ENCODE measurements at places on chromosomes 2 and 18.

DNA sequence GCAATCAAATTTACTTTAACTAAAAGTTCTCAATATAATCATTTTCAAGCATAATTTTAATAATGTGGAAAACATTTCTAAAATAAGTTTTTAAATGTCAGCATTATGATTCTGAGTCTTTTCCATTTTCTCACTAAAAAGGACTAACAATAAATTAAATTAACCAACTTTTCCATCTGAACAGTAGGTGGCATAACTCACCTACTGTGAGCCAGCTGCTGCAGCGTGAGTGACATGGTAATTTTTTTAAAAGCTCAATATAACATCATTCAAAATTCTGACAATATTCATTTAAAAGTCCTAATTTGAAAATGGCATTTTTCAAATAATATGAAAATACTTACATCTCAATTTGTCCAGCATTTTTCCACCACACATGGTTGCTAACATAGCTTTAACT lies 66.5 kb downstream of the DTNB start:
- no peak for DNase-seq

- no peak for DNase-seq
These were observed 57.1 kb upstream of the RNF152 start for GRCh38 chr18:61949946-61950345.

GRCh38 chr2:160920791-160921303 lies 239.4 kb upstream of the TANK start:
- DNase-seq, result peak; percentile 90

- DNase-seq, result no peak
These were observed 10.7 kb downstream of the CYRIA start for GRCh38 chr2:16654833-16655444.

DNA sequence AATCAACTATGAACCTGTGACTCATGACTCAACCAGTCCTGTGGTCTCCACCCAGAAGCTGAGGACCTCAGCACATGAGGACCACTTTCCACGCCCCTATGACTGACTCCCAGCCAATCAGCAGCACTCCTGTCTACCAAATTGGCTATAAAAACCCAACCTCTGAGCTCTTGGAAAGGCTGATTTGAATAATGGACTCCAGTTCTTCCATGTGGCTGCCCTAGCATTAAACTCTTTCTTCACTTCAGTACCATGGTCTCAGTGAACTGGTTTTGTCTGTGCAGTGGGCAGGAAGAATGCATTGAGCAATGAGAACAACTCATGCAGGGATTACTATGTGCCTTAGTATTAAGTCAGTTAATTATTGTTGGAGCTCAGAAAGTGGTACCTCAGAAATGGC lies 78.3 kb downstream of the CMPK2 start:
- DNase-seq, result no peak

- no peak for DNase-seq
These were observed 1221.1 kb upstream of the ACVR2A start for GRCh38 chr2:146623771-146624170.

DNA sequence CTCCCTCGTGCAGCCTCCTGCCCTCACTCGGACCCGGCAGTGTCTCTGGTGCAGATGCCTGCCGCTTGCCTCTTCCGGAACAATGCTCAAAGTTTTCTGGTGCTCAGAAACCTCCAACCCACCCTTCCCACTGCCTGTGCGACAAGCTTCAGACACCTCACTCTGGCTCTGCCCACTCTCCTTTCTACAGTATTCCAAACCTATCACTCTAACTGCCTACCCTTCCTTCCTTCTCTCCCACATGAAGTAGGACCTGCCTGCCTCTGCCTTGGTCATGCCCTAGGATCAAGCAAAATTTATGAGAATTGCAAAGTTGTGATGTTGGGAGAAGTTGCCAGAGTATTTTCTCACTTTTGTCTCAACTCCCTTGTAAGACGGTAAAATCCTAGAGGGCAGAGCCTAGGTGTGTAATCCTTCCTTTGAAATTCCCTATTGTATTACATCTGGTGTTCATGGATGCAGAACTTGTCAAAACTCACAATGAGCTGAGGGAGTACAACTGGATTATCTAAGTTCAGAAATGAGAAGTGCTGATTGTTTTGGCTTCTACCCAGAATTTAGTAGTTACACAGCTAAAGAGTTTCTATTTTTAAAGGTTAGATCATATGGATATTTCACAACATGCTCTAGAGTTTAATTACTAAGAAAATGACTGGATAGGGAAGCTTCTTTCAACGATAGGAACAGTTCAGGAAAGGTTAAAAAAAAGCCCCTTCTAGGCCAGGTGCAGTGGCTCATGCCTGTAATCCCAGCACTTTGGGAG lies 7.2 kb downstream of the NPC1 start:
- DNase-seq, result no peak

DNA sequence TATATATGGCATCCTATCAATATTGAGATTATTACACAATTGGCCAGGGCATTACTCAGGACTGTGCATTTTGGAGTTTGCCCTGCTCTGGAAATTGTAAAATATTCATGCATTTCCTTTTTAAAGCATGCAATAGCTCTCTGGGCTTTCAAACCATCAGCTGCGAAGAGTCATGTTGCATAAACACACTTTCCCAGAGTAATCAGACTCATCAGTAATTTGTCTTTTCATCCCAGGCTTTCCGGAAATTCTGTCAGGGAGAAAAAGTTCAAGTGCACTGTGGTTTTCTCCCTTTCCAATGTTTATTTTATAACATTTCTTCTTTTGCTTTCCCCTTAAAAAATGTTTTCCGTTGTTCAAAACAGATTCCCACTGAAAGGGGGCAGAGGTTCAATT lies 38.9 kb upstream of the FHL2 start:
- DNase-seq, result peak; percentile 65

DNA sequence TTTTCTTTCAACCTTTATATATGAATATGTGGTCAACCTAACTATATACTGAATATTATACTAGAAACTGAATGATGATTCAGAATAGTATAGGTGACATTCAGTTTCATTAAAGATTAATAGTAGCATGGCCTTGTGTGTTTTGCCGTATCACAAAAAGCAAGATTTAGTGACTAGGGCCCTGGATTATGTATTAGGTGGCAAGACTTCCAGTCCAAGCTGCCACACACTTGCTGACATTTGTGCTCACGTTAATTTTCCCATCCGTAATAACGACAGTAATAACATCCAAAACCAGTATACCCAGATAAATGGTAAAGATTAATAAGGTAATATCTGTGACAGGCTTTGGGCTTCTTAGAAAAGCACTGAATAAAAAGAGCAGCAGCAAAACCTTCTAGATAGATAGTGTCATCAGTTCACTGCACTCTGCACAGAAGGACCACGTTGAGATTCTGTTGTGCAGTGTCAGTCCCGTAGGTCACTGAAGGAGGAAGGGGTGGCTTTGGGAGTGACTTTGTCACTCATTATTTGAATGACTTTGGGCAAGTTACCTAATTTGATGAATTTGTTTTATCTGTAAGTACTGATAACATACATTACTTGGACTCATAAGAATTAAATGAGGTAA lies 451.7 kb downstream of the PTPRM start:
- no peak for DNase-seq

DNA sequence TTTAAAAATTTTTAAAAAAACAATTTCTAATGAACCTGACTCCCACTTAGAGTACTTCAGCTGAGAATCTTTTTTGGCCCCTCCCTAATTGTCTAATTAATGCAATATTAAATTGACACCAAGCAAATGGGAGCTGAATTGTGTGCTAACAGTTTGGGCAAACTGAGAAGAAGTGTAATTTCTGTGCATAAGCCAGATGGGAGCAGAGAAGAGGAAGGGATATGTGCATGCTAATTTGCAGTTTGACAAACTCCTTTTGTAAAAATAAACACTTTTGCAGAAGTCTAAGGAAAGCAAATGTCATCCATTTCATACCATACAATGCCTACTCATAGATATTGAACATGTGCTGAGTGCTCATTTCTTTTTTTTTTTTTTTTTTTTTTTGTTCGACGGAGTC lies 332.0 kb downstream of the CYRIA start:
- DNase-seq, result no peak

DNA sequence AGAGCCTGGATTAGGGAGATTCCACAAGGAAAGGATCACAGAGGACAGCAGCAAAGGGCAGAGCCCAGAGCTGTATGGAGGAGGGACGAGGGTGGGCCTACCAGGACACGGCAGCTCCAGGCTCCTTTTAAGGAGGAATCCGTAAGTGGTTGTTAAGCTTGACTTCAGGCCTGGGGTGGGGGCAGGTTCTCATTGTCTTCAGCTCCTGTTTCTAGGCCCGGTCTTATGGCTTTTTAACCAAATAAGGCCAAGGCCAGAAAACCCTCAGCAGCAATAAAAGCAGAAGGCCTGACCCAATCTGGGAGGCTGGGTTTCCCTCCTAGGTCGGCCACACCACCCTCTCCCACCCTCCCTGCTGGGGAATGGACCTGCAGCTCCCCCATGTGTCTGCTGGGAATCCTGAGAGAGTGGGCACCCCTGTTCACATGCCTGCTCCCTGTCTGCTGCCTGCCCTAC lies 111.2 kb downstream of the PLB1 start:
- DNase-seq, result no peak

DNA sequence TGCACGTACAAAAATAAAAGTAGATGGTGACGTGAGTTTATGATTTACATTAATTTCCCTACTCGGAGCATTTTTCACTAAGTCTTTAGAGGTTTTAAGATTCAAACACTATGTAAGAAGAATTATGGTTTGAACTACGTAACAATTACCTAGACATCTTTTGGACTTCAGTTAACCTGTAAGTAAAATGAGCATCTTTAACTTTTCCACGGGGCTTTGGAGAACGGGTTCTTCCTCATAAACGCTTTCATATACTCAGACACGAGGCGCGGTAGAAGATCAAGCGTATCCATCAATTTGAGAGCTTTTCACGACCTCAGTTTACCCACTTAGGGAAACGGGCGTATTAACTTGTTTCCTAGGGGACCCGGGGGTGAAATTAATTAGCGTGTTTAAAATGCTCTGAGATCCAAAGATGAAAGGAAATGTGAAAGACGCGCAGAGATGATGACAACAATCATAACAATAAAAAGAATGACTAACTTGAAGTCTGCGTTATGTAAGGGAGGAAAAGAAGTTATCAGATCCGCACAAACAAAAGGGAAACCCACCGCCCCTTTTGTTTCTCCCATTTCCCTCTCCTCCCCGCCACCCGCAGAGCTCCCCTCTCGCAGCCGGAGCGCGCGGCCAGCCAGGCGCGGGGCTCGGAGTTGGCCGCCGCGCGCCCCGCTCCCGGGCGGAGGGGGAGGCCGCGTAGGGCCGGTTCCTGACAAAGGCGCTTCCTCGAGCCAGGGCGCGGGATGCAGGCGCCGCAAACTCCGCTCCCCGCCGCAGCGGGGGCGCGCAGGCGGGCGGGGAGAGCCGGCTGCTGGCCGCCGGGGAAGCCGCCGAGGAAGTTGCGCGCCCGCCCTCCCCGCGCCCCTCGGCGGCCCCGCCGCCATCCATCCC lies 807 bp downstream of the PELI1 start:
- no peak for DNase-seq

- no peak for DNase-seq
These were observed 2.1 kb upstream of the PID1 start for GRCh38 chr2:229273006-229273722.

Data from HFF-Myc (cell line).